ENCODE measurements at places on chromosomes 2 and 18. TPM values are rescaled to one million over a fixed set of nuclear protein-coding genes. Genes with fewer than 3 reads are reported as not detected.

Gene TWIST2
- 20.7 TPM for total RNA-seq

Gene SCN9A
- 2.5 TPM for total RNA-seq

Gene HRH4
- total RNA-seq = 0.02 TPM

Gene MYOM1
- 0.25 TPM for total RNA-seq

Gene PLCD4
- 0.71 TPM for total RNA-seq

Gene B4GALT6
- total RNA-seq = 7.5 TPM

Gene UGT1A8
- not detected for total RNA-seq

Gene CRYGA
- not detected for total RNA-seq
